Stimulated activated CD4-positive, alpha-beta T cell treated with anti-CD3 and anti-CD28 coated beads, Interleukin-1b, Interleukin-23, amount 100 ng/mL, for 1 hour (primary cell): ENCODE measurements at places on chromosomes 12 and 14.
A peak's percentile ranks its signal among the peaks of the same experiment; 100 is the strongest.

- no peak for DNase-seq
Measured at GRCh38 chr14:67436006-67436866, 24.3 kb upstream of the PLEK2 start.

GRCh38 chr12:108193917-108194316, 64.8 kb downstream of the WSCD2 start:
- peak; percentile 4 for DNase-seq

- no peak for DNase-seq
Measured at GRCh38 chr12:16949871-16950667, 344.1 kb upstream of the LMO3 start.

DNA sequence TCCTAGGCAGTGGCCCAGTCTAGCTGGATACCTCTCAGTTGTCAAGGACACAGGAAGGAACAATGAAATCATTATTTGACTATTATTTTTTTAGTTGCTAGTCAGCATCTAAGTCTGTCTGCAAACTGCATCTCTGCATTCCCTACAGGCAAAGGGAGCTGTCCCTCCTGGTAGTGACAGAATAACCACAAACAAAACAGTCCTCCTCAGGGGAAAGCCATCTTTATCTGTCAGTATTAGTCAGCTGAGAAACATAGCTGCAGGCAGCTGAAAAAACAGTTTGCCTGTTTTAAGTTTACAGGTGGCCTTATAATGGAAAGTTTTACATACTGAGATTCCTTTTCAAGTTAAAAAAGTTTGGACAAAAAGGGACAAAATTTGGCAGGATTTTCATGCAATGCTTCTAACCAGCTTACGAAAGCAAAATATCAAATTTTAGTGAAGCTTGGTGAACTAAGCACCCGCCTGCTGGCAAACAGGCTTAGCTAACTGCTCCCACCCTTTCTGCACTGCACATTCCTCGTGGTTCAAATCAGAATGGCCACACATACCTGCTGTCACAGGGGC, 29.5 kb downstream of the SLC25A21 start:
- no peak for DNase-seq

- no peak for DNase-seq
Measured at GRCh38 chr12:123954647-123955350, 17.8 kb downstream of the CCDC92 start.

- DNase-seq = no peak
Measured at GRCh38 chr12:124613151-124613585, 45.8 kb upstream of the NCOR2 start.

DNA sequence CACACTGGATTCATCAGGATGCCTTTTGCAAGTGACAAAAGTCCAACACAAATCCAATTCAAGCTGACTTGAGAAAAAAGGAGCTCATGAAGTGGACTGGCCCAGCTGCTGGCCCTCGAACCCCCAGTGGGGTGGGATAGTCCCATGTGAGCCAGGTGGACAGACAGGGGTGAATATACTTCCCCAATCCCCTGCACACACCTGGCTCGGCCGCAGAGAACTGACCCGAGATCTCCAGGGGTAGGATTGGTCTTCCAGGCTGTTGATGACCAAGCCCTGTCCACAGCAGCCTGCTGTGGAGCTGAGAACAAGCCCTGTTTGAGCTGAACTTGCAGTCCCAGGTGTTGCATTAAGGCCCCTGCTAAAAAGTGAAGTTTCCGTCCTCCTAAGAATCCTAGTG, 56.2 kb downstream of the TPCN1 start:
- DNase-seq = no peak

DNA sequence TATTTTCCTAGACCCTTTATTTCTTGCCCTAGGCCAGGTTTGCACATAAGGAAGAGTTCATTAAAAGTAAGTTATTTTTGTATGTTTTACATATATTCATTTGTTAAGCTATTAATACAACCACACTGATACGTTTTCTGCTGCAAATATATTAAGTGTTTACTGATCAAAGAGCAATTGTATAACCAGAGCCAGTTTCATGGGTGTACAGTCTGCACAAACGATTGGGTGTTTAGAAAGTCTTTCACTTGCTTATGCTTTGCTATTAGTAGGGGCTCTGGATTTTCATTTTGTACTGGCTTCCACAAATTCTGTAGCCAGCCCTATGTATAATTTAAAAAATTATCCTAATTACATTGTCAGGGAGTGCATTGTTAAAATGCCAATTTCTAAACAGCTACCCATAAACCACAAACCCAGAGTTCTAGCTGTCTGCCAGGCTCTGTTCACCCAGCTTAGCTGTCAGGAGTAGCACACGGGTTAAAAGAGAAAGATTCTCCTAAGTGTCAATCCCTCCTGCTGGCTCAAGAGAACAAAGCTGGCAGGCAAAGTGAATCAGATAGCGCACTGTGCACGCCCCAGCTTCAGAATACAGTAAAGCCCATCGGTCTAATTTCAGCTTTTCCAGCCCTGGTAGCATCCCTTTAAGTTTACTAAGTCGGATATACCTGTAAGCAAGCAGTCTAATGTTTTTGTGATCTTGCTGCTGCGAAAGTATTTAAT, 151.0 kb upstream of the LMO3 start:
- no peak for DNase-seq

GRCh38 chr14:106790189-106791036, 1264.0 kb downstream of the TMEM121 start:
- DNase-seq = peak; percentile 23

GRCh38 chr12:93868771-93869170, 191.6 kb downstream of the CRADD start:
- DNase-seq = no peak

DNA sequence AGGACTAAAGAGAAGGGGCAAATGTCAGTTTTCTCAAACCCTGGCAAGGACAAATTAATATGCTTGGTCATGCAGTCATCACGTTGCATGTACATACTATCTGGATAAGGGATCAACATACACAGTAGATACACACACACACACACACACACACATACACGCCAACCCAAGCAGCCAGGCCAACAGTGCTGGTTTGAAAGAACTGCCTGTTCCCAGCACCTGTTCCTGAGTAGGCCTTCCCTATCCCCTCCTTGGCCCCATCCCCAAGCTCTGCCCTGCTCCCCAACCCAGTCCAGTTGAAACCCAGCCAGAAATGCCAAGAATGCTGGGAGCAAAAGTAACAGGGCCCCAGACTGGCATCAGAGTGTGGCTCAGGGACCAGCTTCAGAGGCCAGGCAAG, 4.4 kb downstream of the ITGA7 start:
- no peak for DNase-seq

GRCh38 chr12:4584896-4585295, 22.9 kb downstream of the DYRK4 start:
- DNase-seq = no peak

DNA sequence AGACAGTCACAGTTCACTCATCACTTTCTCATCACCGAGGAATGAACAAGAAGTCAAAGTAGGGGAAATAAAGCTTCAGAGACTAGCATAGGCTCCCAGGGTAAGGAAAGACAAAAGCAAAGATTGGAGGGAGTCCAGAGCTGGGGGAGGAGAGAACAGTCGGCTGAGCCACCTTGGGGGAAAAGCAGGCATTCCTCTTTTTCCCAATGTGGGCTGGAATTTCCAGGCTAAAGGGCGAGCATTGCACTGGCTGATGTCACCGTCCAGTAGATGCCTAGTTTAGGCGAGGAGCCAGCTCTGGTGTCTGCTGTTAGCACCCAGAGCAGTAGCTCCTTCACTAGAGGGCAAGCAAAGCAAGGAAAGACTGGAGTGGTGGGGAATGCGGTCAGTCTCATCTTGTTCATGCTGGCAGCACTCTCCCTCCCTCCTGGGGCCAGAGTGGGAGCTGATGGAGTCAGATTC, 8.5 kb upstream of the KRT75 start:
- no peak for DNase-seq

DNA sequence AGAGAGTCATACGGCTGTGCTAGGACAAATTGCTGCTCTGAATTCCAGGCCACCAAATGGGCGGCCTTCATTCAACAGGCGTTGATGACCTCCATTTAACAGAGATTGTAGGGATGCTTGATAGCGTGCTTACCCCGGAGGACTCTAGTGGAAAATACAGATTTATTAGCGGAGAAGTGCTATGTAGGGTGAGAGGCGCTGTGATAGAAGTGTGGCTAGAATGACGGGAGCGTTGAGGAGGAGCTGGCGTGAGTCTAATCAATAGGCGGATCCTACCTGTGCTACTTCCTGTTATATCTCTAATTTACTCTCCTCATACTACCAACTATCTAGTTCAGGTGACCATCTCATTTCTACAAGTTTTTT, 668 bp downstream of the MRPS35 start:
- DNase-seq = no peak

- DNase-seq = no peak
Measured at GRCh38 chr14:76941946-76942805, 86.3 kb downstream of the IRF2BPL start.

- no peak for DNase-seq
Measured at GRCh38 chr12:2693244-2693860, 101.4 kb upstream of the FKBP4 start.

- DNase-seq = no peak
Measured at GRCh38 chr12:78928200-78929074, 63.9 kb downstream of the SYT1 start.

GRCh38 chr14:21475767-21476522, 814 bp downstream of the RAB2B start:
- DNase-seq = no peak

GRCh38 chr12:130405332-130405731, 67.6 kb downstream of the PIWIL1 start:
- no peak for DNase-seq

GRCh38 chr14:99925471-99925870, 132.3 kb downstream of the EML1 start:
- DNase-seq = no peak

DNA sequence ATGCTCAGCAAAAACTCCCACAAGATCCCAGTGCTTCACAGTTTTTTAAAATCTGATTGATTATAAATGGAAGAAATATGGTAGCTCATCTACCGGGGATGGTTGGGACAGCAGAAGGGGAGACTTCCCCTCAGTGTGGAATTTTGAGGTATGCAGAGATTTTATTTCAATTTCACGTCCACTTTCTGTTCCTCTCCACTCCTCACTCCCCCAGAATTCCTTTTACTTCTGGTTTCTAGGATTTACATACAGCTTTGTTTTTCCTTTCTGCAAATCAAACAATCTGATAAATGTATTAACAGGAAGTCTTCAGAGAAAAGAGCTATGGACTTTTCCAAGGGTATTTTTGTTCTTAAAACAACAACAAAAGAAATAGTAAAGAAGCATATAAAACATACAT, 181.5 kb upstream of the ARHGAP5 start:
- DNase-seq = no peak

DNA sequence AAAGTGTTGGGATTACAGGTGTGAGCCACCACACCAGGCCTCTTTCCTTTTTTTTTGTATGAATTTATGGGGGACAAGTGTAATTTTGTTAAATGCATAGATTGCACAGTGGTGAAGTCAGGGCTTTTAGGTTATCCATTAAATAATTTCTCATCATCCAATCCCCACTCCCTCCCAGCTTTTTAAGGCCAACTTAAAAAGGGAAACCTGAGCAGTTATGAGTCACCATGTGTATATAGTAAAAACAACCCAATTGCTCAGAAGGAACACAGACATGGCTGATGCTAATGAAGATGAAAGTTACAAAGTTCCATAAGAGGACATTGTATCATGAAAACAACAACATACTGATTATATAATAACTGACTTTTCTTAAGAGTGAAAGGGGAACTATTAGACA, 25.6 kb upstream of the ARID2 start:
- no peak for DNase-seq

GRCh38 chr14:26597071-26597588, 703 bp downstream of the NOVA1 start:
- no peak for DNase-seq

DNA sequence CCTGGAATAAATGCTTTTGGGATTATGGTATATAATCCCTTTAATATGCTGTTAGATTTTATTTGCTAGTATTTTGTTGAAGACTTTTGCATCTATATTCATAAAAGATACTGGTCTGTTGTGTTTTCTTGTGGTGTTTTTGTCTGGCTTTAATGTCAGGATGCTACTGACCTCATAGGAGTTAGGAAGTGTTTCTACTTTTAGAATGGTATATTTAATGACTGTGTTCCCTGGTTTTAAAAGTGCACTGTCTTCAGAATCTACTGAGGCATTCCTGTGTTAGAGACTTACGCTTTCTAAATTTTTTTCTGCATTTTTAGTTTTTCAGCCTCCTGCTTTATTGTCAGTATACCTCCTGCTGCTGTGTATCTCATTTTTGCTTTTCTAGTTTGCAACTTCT, 51.6 kb downstream of the ARHGAP5 start:
- no peak for DNase-seq

DNA sequence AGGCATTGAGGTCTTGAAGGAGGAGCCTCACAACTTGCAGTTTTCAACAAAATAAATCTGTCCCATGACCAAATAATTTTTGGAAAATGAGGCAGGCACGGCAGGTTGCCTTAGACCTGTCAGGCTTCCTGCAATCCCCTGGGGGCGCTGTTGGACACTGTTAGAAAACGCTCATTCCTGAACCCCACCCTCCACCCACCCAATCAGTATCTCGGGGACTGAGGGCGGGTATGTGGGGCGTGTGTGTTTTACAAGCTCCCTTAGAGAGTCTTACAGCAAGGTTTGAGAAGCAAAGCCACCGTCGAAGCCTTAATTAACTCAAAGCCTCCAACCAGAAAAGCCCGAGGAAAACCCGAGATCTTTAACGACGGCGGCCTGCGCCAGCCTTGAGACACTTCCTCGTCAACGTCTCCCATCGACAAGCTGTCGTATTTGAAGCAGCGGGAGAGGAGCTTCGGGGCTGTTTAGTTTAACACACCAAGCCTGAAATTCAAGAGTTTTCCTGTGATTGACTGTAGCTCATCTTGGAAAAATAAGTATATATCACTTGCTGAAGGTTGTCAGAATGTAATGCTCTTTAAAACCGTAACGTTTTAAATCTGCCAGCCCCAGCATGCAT, 123.0 kb downstream of the GLT1D1 start:
- DNase-seq = no peak

- no peak for DNase-seq
Measured at GRCh38 chr12:75938189-75938588, 93.4 kb downstream of the PHLDA1 start.

- DNase-seq = no peak
Measured at GRCh38 chr14:99133636-99134515, 138.1 kb downstream of the BCL11B start.

GRCh38 chr12:118980407-118981014, 830 bp upstream of the SRRM4 start:
- DNase-seq = no peak
